ENCODE measurements at places on chromosomes 16 and 17.
A peak's percentile ranks its signal among the peaks of the same experiment; 100 is the strongest.

DNA sequence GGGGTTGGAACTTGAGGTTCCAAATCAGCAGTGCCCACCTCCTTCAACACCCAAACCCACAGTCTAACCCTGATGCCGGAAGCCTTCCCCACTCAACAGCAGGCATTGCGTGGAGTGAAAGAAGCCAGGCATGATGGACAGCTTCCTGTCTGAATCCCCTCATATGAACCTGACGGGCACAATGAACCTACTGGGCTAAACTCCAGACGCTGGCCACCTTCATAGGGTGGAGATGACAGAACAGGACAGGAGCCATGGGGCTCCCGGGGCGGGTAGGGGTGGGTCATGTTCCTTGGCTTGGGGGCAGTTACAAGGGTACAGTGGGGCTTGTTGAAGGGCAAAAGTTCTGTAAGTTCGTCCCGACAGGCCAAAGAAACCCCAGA is 460 bp upstream of the HSBP1 start:
- DNase-seq = no peak

DNA sequence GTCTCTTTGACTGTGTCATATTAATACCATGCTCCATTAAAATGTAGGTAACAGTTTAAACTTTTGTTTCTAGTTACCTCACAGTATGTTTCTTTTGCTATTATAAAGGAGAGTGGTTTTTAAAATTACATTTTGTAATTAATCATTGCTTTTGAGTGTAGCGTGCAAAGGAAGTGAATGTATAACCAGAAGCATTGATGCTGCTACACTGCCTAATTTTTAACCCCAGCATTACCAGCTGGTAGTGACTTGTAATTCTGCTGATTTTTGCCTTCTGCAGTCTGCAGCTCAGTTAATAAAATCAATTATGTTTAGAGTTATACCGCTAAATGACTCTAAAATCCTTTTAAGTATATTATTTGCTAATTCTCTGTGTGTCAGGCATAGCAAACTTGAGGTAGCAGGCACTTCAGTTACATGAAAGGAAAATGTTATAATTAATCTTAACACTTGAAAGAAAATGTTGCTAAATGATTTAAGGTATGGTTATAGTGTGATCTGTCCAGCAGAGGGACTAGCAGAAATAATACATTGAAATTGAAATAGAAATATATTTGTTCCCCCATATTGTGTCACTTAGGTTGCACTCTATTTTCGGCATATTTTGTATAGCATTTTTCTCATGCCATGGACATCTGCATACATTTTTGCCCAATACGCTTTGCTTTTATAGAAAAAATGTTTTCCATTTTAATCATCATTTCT is 388.5 kb downstream of the CNTNAP4 start:
- no peak for DNase-seq

DNA sequence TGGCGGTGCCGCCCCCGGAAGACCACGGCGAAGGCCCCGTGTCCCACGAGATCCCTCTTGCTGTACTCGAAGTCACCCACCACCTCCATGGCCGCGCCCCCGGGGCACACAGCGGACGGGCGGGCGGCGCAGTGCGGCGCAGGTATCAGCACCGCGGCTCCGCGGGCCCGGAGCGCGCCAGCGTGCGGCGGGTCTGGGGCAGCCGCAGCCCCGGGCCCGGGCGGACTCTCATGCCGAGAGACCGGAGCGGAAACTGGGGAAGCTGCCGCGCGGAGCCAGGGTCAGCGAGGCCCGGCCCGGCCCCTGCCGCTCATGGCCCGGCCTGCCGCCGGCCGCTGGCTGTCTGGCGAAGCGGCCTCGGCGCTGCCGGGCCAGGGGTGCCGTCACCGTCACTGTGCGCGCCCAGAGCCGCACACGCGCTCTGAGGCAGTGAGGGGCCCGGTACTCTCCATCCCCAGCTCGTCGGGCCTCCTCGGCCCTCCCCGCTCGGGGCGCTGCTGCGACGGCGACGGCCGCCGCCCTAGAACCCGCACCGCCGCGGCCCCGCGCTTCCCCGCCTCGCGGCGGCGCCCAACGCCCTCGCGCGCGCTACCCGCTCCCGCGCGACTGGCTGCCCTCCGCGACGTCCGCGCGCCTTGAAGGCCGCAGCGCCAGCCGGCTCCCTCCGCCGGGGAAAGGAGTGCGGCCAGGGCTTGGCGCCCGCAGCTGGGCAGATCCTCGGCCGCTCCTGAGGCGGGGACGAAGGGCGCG is at the start of gene ULK2:
TSS of gene ULK2 (minus strand) at position 608 of the 750 bp plus-strand sequence. CDS start at position 89, 519 bp downstream.
- peak; percentile 35 for DNase-seq

DNA sequence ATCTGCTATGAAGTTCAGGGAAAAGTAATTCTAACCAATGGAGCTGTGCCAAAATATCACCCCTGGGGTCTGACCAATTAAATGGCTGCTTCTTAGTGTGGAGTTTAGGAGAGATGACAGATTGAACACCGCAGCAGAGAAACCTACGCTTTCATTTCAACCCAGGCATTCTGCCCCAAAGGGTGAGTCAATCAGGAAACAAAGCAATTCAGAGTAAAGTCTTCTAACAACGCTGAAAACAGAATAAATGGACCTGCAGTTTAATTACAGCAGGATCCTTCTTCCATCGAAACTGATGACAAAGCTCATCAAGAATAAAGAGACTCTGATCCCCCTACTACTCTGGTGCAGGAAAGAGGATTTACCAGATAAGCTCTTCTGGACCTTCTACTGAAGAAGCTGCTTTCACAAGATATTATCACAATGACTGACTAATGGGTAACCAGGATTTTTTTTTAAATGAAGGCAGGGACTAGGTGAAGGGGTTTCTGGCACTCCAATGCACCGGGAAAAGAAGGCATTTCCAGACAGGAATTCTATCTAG is 16.7 kb downstream of the RFFL start:
- peak; percentile 65 for DNase-seq

DNA sequence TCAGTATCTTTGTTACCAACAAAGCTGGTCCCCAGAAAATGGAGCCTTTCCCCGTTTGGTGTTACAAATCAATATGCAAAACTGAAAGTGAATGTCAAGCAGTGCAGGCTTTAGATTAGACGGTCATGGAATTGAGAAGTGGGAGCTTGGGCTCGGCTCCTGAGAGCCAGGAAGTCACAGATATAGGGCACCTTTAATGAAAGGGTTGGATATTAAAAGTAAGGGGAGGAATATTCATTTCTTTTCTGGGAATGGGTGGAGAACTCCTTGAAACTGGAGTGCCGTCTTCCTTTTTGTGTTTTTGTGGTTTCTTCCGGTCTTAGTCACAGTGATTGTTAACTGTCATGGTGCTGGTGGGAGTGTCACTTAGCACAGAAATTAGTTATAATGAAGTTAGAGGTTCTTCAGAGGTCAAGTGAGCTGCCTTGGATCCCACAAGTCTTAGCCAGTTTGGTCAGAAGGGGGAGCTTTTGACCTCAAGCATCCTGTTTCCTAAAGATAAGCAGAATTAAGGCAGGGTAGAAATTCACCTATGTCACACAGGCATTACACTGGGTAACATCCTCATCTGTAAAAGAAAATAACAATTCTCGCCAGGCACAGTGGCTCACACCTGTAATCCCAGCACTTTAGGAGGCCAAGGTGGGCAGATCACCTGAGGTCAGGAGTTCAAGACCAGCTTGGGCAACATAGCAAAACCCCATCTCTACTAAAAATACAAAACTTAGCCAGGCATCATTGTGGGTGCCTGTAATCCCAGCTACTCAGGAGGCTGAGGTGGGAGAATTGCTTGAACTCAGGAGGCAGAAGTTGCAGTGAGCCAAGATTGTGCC is 9.6 kb upstream of the EIF1 start:
- peak; percentile 75 for DNase-seq

DNA sequence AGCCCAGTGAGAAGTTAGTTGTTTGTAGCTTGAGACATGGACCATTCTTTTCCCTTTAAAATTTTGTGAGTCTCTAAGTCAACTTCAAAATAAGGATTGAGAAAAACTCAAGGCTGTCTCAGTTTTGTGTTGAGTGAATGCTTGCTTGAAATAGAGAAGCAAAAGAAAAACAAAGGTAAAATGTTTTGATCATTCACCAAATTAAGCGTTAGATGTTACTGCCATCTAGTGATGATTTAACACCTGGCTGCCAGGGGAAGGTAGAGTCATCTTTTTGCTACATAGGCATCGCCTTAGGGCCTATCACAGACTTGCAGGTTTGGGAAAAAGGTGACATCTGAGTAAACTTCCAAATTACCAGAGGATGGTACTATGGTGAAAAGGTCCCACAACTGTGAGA is 74.4 kb downstream of the PCTP start:
- DNase-seq = no peak

DNA sequence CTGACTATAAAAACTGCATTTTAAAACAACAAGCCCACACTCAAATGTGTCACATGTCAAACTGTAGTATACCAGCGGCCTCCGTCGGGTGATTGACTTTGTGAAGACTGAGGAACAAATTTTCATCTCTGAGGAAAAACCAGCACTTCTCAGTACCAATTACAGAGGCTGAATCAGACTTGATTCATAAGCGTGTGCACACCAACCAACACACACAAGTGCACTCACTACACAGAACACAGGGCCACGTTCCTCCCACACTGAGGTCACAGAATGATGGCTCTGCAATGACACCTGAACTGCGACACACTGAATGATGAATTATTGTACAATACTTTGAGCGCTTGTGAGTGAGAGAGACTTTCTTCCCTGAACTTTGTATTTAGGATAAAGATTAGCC is 29.6 kb downstream of the XPO6 start:
- no peak for DNase-seq

- no peak for DNase-seq
These were observed 174.9 kb downstream of the ZFHX3 start for GRCh38 chr16:72873044-72873443.

- DNase-seq = no peak
These were observed 67.6 kb upstream of the SREBF1 start for GRCh38 chr17:17904166-17905035.

DNA sequence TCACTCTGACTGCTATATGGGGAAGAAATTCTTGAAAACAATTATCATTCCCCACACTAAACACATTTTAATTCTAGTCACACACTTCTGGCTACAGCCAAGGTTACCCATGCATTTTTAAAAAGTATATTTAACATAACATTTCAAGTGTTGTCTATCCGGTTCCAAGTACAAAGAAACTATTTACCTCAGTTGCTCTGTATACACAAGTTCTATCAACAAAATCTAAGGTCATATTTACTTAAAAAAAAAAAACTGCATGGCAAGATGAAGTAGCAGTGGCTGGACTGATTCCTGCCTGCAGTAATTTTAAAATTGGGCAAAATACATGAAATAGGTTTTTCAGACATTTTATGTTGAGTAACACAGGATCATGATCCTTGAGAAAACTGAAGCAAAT is 155.9 kb upstream of the TOM1L1 start:
- no peak for DNase-seq

DNA sequence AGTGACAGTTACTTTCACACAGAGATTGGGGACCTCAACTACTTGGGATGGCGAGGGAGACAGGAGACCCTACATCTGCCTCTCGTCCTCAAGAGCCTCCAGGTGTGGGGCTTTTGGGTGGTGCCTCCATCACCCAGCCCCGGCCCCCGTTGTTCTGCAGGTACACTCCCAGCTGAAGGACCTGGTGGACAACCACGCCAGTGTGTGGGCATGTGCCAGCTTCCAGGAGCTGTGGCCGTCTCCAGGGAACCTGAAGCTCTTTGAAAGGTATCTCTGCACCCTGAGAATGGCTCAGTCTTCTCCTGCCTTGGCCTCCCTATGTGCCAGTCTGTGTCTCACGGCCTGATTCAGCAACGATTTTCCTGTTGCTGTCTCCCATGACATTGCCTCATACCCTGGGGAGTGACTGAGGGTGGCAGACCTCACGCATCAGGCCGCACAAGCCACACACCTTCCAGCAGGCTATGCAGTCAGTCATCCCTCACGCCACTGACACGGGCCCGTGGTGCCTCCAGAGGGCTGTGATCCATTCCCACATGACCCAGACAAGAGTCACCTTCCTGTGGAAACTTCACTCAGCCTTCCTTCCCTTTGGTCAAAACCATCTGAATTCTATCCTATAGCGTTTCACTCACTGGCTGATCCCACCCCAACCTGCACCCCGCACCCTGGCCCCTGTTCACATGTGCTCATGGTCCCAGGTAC is 3.7 kb downstream of the CCNF start:
- DNase-seq = no peak

- no peak for DNase-seq
These were observed 14.4 kb downstream of the ADAM11 start for GRCh38 chr17:44773140-44773539.

GRCh38 chr17:35521150-35521549 is 16.3 kb downstream of the SLFN12L start:
- DNase-seq = no peak

DNA sequence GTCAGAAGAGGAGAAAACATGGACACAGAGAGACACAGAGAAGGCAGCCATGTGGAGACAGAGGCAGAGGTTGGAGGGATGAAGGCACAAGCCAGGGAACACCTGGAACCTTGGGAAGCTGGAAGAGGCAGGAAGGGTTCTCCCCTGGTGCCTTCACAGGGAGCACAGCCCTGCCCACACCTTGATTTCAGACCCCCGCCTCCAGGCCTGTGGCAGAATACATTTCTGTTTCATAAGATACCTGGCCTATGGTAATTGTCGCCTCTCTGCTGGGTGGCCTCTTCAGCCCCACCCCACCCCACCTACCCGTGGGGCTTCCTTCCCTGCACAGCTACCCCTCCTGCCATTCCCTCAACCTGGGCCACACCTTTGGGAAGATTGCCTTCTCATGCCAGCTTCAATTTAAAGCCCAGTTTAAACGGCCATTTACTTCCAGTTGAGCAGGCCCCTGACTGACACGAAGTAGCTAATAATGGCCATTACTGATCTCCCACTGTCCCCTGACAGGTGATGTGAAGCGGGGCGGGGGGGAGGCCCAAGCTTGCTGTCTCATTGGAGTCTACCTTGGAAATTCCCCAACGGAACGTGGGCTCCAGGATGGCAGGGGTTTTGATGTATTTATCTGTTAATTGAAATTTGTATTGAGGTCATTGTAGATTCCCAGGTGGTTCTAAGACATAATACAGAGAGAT is 291.7 kb upstream of the FOXF1 start:
- DNase-seq = no peak

GRCh38 chr16:67302076-67302475 is 22.7 kb downstream of the PLEKHG4 start:
- no peak for DNase-seq

- DNase-seq = no peak
These were observed 540.6 kb upstream of the SOX9 start for GRCh38 chr17:71580220-71580619.

DNA sequence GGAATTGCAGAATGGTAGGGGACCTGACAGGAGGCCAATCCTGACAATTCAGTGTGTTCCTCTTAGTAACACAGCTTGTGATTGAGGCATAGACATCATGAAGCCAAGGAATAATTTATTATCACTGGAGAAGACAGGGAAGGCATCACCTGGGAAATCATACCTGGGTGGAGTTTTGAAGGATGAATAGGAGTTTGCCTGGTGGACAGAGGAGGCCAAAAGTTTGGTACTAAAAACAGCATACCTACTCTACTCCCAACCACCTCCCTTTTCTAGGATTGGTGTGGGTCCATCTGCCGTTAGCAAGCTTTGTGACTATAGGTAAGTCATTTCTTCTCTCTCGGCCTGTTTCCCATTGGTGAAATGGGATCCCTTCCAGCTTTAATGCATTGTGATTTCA is 88.0 kb downstream of the RAB11FIP4 start:
- DNase-seq = no peak

All from activated T-helper 1 cell treated with anti-CD3 and anti-CD28 coated beads, Interleukin-12 subunit alpha, Interleukin-12 subunit beta, Interleukin-2, Interleukin-4 antibody, amounts not matched to agents 30 ng/mL and 10 ng/mL and 1 ng/mL, durations not matched to agents 14 hours and 24 hours and 36 hours (primary cell).